Stimulated activated naive CD4-positive, alpha-beta T cell treated with Interleukin-2 at 50 U/mL for 16 hours (primary cell): ENCODE measurements at places on chromosomes 5 and 9.

DNA sequence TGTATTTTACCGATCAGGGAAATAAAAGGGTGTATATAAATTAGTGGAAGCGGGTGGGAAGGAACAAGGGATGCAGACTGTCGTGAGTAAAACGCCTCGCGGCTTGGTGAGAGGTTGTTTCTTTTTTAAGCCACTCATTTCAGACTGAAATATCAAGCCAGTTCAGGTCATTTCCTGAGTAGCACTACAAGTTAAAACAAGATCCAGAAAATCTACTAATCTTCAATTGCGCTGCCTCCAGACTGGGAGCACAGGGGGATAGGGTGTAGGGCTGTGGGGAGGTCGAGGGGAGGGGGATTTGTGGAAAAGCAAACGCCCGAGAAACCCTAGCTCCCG, 140.8 kb downstream of the TSSK1B start:
- no peak for DNase-seq

GRCh38 chr9:89640361-89640760, 35.5 kb downstream of the GADD45G start:
- no peak for DNase-seq

DNA sequence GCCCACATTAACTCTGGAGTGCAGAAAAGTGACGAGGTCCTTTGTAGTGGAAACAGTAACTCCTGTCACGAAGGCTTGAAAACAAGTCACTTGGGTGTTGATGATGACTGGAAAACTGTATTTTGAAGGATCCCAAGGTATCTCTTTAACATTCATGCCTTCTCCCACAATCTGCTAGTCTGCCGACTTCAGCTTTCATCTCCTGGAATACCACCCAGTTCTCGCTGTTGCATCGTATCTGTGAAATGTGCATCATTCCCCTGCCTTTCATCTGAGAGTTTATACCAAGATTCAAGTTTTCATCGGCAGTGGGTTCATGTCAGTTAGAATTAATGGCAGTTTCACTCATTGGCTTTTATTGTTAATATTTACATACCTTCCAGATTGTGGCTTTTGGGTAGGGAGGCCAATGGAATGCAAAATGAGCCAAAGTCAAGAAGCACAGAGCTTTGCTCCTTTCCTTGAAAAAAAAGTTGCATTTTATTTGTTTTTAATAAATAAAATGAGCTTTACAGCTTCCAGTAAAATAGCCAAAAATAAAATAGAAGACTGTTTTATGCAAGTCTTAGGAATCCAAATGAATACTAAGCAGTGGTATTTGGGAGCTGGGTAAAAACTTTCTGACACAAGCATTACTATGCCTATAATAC, 575.2 kb upstream of the WWC1 start:
- no peak for DNase-seq

GRCh38 chr5:801472-801871, 16.9 kb upstream of the ZDHHC11B start:
- no peak for DNase-seq

DNA sequence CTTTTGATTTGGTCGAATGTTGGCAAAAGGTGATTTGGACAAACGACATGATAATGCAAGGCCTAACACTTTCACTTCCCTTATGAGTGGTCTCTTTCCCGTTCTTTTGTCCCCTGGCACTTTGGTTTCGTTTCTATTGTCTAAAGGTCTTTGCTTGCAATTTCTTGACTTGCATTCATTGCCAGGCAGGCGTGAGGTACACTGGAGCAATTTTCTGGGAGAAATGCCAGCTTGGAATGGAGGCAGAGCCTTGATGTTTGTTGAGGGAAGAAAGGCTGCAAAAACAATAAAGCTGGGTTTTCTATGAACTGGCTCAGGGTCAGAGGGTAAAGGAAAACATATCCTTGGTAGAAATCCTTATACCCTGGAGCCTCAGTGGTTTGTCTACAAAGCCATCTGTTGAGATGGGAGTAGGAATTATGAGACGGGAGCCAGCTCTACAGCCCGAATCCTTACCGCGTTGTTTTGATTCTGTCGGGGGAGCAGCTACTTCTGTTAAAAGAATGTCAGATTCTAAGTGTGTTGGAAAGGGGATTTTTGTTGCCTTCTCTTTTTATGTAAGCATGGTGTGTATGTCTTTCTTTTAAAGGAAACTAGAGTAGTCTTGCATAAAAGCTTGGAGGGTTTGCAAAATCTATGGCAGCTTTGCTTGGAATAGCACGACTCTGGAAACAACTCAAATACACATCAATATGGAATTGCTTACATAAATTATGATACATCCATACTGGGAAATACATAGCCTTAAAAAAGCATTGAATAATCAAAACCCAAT, 158.9 kb downstream of the RMI1 start:
- DNase-seq, result no peak

DNA sequence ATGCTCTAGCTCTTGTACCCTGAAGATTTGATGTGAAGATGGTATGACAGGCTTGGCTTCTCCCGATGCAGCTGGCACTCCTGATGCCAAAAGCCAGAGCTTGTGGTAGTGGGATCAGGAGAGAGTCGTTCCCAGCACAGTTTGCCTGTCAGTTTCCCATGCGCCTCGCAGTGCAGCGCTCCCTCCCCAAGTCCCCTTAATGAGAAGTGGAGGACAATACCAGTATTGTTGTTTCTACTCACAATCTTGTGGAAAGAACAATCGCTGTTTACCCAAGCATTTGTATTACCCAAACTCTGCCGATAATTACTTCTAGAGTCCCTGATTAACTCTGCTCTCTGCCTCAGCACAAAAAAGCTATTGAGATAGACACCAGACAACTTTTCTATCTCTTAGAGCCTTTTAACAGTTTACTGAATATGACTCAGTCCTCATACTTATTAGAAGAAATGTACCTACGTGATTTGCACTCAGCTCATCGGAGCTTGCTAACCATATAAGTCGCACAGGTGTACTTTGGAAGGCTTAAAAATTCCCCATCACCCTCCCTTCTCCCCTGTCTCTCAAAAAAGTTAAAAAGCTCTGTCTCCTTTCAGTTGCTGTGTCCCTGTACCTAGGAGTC, 283.2 kb upstream of the TMEM161B start:
- DNase-seq, result no peak

DNA sequence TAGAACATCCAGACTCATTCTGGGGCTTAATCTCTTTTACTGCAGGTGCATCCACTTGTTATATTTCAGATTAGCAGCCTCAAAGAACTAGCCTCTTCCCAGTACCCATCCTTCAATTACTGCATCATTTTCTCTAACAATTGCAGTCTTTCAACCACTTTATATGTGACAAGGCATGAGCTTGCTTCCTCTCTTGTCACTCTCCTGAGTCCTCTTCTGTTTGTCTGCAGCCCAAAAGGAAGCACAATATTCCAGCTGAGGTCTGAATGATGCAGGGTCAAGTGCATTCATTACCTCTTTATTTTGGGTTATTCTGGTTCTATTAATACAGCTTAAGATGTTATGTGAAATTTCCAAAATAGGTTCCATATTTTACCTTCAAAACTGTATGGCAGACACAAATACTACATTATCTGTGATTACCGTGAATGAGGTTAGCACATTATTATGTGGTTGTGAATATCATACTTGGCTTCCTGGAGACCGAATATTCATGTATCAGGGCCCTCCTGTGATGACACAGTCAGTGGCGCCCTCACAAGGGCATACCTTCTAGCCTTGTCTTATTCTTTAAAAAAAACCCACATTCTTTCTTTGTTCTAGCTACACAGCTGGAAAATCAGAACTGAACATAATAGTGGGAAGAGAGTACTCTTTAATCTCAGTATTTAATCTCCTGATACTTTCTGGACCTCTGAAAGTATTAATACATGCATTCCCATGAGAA, 323.8 kb downstream of the PDE4D start:
- no peak for DNase-seq

GRCh38 chr5:54700986-54701578, 183.5 kb downstream of the SNX18 start:
- DNase-seq, result no peak

DNA sequence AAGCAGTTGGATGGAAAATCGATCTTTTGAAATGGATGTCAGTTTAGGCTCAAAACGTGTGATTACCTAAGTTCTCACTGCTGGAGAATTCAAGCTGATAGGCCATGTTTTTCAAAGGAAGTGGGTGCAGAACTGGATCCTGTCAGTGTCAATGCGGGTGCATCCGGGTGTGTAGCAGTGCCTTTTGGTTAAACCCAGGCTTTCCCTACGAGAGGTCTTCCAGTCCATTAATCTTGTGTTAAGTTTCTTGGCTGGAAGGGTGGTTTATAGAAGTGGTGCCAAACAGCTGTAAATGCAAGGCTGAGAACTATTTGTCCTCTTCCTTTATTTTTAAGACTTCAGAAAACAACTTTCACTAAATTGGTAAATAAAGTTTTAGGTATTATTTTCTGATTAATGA, 71.9 kb downstream of the DAPK1 start:
- DNase-seq, result no peak

GRCh38 chr9:126495411-126496180, 118.1 kb upstream of the LMX1B start:
- no peak for DNase-seq

DNA sequence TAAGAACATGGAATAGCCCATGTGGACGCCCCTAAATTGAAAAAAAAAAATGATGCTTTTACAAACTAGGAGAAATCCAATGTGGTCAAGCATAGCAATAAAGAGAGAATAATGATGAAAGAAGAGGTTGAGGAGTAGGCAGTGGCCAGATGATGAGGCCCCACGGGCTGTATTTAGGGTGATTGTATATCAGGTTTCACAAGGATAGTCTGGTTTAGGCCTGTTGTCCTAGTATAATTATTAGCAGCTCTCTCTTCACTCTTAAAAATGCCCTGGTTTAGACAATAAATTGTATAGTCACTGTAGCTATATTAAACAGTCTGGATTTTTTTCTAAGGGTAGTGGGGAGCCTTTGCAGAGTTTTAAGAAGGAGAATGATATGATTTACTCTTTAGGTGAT, 102.4 kb upstream of the PRRC1 start:
- DNase-seq, result no peak

DNA sequence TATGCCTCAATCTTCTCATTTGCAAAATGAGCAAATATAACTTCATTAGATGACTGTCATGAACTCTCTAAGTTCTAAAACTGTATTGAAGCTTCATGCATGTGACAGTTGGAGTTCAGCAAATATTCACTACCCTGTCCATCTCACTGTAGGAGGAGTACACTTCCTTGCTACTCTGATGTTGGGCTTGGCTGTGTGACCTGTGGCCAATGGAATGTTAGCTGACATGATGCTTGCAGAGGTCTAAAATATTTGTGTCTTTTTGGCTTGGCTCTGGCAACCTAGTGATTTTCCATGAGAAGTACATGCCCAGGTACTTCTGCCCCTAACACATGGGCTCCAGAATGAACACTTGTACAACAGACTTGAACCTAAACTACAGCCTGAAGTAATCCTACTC, 203.1 kb upstream of the ANKH start:
- DNase-seq, result no peak

- DNase-seq, result no peak
Observed at GRCh38 chr5:112549127-112549526, 130.1 kb upstream of the EPB41L4A start.

DNA sequence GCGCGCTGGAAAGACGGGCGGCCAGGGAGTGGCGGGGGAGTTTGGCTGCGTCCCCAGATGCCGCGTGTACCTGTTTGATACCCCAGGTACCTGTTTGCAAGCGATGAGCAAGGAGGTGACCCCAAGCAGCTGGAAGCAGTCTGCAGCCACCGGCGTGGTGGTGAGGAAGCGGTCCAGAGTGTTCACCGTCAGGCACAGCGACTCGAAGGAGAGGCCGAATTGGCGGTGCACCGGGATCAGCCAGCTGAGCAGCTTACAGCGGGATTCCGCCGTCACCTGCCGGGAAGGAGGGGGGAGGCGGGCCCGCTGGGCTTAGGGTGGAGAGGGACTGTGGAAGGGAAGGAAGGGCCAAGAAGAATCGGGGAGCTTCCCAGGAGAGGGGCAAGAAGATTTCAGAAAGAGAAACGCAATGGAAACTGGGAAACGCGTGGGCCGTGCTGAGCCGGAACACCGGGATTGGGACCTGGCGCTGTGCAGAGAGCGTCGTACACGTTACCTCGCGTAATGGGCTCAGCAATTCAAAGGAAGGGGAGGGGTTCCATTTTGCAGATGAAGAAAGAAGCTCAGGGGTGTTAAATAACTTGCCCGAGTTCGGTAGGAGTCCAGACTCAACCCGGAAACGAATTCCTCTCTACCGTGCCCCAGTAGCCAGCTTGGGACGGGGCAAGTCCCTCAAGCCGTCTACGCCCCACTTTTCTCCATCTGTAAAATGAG, 980 bp downstream of the CCNO start:
- no peak for DNase-seq

DNA sequence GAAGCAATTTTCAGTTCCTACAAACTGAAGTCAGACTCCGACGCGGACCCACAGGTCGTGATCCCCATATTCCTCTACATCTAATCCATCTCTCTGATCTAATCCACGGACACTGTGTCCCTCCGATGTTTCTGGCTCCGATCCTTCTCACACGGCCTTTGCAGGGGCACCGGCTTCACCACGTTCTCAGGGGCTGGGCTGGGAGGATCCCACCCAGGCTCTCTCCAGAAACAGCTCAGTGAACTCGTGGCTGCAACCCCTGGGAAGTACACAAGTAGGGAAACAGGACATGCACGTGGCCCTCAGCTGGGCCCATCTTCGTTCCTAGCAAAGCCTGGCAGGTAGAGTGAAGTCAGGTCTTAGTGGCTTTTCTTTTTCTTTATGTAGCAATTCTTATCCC, 49.1 kb upstream of the OLFM1 start:
- DNase-seq, result no peak

DNA sequence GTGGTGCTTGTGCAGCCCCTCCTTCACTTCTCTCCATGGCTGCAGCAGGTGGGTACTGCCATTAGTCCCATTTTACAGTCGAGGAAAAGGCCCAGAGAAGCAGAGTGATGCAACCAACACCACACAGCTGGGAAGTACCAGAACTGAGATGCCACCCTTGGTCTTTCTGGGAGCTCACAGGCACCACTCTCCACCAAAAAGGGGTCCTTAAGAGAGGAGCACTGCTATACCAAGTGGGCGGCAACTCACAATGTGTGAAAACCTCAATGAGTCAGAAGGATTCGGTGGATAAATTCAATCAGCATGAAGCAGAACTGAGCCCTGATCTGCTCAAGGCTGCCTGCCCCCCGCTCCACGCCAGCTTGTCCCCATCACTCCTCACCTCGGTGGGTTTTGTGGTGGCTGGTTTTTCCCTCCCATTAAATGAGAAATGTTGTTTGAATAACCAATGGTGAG, 213.7 kb downstream of the FSTL4 start:
- no peak for DNase-seq
